ENCODE measurements at places on chromosomes 5 and 9. TPM values are rescaled to one million over a fixed set of nuclear protein-coding genes. Genes with fewer than 3 reads are reported as not detected.
A peak's percentile ranks its signal among the peaks of the same experiment; 100 is the strongest.

DNA sequence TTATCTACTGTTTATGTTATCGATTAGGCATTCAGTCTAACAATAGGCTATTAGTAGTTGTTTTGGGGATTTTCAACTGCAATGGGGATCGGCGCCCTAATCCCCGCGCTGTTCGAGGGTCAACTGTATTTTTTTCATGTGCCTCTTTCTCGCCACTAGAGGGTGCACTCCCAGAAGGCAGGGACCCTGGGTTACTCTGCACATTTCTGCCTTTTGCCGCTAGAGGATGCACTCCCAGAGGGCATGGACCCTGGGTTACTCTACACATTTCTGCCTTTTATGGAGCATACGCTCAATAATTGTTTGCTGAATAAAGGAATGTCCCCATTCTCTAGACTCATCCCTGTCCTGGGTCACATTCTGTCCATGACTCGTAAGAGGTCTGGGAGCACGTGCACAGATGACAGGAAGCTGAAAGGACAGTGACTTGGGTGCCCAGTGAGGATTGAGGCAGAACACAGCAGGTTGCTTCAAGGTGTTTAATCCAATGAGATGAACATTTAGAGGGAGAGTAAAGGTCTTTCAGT lies 27.9 kb upstream of the RECK start:
- peak; percentile 71 for ATAC-seq

DNA sequence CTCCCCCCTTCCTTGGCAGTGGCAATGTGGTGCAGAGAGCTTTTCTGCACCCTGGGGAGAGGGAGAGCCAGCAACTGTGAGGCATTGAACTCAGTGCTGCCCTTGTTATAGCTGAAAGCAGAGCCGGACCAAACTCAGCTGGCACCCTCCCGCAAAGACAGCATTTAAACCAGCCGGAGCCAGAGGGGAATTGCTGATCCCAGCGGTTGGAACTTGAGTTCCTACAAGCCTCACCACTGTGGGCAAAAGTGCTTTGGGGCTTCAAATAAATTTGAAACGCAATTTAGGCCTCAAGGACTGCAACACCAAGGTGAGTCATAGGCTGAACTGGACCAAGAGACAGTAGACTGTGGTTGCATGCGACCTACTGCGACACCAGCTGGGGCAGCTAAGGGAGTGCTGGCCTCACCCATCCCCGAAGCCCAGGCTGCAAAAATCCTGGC lies 207.6 kb upstream of the CDKN2B start:
- ATAC-seq = no peak

- no peak for ATAC-seq
Observed at GRCh38 chr9:102519423-102519822, 475.7 kb upstream of the CYLC2 start.

Gene IFNA21
- total RNA-seq = not detected

Gene MUSK
- total RNA-seq = not detected

Measured in activated T-helper 17 cell treated with anti-CD3 and anti-CD28 coated beads, Interleukin-2, amount 50 U/mL, for 72 hours (primary cell).